ENCODE measurements at places on chromosomes 3 and 15.

DNA sequence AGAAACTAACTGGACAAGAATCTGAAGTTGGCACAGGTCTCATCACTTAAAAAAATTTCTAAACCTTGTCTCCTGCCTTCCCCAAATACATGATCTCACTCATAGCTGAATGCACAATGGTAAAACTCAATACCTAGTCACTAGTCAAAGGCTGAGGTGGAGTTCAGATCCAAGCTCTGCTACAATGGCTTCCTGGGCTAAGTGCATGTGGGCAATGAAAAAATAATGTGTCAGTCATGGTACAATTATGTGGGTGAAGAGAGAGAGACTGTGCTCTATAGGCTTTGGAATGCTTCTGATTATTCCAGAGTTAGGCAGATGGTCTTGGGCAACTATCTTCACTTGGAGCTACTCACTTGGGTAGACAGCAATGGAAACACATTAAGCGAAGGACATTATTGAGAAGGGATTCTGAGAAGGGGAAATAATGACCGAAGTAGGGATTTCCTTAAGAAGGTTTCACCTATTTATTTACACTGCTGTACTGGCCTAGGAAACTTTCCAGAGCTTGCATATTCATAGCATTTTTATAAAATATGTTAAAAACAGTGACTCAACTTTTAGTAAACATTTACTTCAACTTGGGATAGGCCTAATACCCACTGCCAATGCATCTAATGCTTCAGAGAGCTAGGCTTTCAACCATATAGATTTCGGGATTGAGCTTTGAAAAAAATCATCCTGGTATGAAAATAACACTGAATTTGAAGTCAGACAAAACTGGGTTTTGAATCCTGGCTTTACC, 58.7 kb upstream of the PLXND1 start:
- DNase-seq = no peak

DNA sequence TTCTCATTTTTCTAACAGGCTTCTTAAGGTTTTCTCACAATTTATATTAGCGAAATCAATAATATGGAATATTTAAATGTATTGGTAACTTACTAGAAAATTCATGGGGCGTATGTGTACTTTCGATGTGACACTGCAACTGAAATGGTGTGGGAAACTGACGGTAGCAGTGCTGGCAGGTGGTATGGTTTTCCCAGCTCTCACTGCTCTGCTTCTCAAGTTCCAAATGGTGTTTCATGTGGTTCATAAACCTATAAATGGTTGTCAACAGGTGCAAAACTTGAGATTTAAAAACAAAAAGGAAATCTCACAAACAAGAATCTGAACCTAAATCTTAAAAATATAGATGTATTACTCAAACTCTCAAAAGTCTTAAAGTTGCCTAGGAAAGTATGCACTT, 54.7 kb downstream of the ZNF280D start:
- DNase-seq = no peak

GRCh38 chr15:46386356-46386755, 751.5 kb downstream of the SQOR start:
- no peak for DNase-seq

DNA sequence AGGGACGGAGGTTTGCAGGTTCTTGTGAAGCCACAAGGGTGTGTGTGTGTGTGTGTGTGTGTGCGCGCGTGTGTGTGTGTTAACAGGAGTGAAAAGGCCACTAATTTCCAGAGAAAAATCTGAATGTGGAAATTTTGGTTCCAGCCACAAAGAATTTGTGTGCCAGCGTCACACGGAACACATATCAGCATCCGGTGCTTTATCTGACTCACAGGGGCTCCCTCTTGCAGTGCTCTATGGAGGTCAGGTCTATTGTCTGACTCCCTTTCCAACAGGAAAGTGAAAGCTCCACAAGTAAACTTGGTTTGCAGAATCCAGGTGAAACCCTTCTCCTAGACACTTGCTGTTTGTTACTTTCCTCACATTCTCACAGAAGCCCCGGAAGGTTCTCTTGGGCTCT, 6.2 kb downstream of the CLDN11 start:
- DNase-seq = no peak

DNA sequence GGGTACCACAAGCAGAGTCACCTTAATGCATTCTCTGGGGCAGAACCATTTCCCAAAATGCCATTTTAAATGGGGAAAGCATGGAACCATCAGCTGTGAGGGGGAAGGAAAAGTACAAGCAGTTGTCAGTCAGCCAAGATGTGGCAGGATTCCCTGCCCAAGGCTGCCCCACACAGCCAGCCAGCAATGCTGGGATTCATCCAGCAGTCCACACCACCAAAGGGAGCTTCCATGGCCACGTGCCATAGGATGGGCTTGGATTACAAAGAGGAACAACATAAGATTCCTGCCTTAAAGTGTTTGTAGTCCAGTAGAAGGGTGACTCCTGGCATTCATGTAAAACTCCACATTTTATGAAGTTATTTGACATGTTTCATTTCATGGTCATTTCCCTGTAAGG, 233.3 kb downstream of the SHOX2 start:
- DNase-seq = no peak

GRCh38 chr3:185796431-185797107, 28.3 kb downstream of the IGF2BP2 start:
- DNase-seq = no peak

DNA sequence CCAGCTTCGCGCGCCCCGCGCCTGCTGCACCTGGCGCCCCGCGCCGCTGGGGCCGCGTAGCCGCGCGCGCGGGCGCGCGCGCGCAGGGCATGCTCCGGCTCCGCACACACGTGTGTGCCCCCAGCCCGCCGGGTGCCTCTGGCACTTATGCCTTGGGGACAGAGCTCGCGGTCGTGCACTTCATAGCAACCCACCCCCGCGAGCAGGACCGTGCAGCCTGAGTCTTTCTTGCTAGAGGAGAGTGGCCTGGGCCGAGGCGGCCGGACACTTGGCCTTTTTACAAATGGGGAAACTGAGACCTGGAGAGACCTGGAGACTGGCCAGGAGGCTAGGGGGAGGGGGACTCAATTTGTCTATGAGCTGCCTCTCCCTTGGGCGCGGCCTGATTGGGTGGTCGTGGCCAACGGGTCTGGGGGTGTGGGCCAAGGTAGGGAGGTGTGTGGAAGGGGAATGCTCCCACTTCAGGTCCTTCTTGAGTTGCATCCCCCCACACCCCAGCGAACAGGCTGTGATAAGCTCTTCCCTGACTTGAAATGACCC, 562 bp downstream of the NBEAL2 start:
- no peak for DNase-seq

DNA sequence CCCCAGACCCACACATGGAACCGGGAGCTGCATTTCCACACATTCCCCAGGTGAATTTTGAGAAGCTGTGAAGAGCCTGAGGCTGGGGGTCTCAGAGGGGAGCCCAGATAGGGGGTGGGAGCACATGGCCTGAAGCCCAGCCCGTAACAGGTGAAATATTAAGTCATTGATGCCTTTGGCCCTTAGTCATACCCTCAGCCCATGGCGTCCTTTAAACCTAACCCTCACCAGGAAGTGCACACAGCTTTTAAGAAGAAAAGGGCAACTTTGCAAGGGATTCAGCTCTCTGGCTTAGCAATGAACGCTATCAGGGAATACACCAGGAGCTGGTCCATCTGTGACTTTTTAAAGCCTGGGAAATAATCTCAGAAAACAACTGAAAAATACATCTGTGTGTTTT, 40.6 kb downstream of the WNT7A start:
- DNase-seq = no peak

DNA sequence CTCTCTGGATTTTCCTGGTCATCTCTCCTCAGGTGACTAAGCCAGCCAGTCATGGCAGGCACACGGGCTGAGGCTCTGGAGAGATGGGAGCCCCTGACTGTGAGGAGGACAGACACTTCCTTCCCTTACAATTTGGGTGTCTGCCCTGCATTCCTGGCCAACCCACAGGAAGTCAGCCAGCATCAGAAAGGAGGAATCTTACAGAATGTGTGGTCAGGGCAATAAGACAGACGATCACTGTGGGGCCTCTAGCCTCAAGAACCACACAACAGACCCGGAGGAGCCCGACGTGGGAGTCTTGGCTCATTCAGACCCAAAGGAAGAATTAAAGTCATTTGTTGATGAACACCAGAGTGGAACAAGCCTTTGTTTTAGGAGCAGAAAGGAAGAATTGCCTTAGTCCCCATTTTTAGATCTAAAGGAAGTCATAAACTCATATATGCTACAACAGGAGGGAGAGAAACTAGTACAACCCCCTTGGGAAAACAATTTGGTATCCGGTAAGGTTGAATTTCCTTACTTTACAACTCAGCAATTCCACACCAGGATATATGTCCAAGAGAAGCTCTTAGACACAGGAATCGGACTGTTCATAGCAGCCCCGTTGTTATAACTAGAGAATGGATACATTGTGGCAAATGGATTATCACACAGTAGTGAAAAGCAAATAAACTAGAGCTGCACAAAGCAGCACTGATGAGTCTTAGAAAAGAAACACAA, 62.2 kb downstream of the ABTB1 start:
- DNase-seq = no peak

DNA sequence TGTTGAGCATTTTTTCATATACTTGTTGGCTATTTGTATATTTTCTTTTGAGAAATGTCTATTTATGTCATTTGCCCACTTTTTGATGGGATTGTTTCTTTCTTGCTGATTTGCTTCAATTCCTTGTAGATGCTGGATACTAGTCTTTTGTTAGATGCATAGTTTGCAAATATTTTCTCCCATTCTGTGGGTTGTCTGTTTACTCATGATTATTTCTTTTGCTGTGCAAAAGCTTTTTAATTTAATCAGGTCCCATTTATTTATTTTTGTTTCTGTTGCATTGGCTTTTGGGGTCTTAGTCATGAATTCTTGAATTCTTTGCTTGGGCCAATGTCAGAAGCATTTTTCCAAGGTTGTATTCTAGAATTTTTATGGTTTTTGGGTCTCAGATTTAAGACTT, 251.7 kb downstream of the WNT5A start:
- DNase-seq = no peak

GRCh38 chr15:61749169-61749568, 311.1 kb downstream of the VPS13C start:
- DNase-seq = no peak

- DNase-seq = no peak
Observed at GRCh38 chr15:40064231-40064894, 25.4 kb upstream of the SRP14 start.

- no peak for DNase-seq
Observed at GRCh38 chr3:26307192-26307591, 315.4 kb upstream of the LRRC3B start.

- DNase-seq = no peak
Observed at GRCh38 chr3:27105904-27106303, 263.3 kb downstream of the NEK10 start.

DNA sequence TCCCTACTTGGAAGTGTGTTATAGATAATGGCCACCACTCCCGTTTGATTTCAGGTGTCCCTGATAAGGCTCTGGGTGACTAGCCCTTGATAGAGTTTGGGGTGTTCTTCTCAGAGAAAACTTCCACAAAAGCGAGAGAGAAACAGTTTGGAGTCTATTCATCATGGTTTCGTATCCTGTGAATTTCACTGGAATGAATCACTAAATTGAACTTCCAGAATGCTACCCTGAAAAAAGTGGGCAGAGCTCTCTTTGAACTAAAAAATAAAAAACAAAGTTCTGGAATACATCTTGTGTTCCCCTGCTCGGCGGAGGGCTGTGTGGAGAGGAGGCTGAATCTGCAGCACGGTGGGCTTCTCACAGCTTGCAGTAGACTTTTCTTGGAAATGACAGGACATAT, 52.8 kb upstream of the FAM98B start:
- no peak for DNase-seq

DNA sequence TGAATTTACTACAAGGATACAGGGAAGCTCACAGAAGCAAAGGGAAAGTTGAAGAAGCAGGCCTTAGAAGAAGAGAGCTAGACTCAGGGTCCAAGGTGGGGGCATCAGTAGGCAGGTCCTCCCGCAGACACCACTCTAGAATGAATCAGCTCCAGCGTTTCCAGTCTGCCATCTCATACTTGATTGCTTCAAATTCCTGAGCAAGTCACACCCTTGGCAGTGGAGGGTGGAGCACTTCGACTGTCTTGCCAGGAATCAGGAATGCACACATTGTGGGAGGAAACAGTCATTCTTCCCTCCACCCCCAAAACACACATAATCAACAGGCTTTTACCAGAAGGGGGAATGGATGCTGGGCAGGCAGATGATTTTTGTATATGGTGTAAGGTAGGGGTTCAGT, 78.5 kb downstream of the CHCHD6 start:
- DNase-seq = no peak

GRCh38 chr3:151443583-151443982, 17.3 kb downstream of the IGSF10 start:
- no peak for DNase-seq

- no peak for DNase-seq
Observed at GRCh38 chr3:38834110-38834509, 18.1 kb upstream of the SCN10A start.

DNA sequence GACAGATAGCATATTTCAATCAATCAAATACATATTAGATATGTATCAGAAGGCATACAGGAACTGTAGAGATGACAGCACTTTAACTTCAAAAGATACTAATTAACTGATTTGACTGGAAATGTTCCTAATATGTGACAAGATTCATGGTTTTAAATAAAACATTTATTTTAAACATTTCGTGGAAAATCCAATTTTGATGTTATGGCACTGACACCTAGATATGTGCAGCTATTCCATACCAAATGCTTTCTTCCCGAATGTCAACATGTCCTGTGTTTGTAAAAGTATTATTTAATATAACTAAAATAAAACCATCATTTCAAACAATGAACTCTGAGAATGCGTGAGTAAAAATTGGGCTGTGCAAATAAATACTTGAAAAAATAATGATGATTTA, 1209.3 kb downstream of the NSUN3 start:
- DNase-seq = no peak

GRCh38 chr3:177084616-177085015, 112.7 kb downstream of the TBL1XR1 start:
- no peak for DNase-seq

- DNase-seq = no peak
Observed at GRCh38 chr3:27325419-27325818, 43.8 kb downstream of the NEK10 start.

- DNase-seq = no peak
Observed at GRCh38 chr3:136270179-136270578, 20.0 kb downstream of the PCCB start.

DNA sequence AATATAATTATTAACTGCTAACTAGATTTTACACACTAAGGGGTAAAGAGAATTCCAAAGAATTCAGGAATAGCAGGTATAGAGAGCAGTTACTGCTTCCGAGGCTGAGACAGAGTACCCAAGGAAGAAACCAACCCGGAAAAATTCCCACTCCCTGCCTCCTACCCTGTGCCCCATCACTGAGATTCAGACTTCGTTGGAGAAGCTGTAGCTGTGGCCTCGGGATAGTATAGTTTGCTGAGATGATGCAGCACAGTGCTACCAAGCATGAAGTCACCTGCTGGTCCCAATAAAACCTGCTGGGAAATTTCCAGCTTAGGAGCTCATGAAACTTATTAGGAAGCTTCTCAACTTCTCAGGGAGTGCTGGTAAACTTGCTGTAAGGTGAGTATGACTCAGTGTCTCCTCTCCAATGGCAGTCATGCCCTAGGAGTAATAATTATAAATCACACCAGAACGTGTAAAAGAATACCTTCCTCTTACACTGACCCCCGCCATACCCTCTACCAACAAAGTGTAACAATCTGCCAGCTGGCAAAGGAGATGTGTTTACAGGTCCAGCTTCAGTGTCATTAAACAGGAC, 215.2 kb upstream of the ROBO2 start:
- DNase-seq = no peak

- no peak for DNase-seq
Observed at GRCh38 chr3:73498764-73499622, 125.7 kb downstream of the PDZRN3 start.

Data from GM12891 (cell line).